ENCODE measurements at places on chromosomes 4 and X.
A peak's percentile ranks its signal among the peaks of the same experiment; 100 is the strongest.

DNA sequence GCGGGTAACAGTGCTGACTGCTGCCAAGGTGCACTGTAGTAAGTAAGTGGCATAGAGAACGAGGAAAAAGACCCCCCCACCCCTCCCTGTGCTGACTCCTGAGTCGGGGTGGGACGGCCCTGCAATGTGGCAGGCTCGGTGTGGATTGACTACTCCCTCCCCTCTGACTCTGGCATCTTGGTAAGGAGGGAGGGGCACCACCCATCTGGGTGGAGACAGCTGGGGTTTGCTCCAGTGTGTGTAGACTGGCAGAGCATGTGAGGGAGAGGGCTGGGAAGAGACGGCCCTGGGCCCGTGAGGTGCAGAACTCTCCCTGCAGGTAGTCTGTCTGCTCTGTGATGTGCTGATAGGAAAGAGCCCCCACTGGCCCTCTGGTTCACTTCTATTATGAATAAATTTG, 31.0 kb downstream of the NSG1 start:
- no peak for DNase-seq

- no peak for DNase-seq
Observed at GRCh38 chrX:95318882-95319281, 1365.8 kb upstream of the DIAPH2 start.

- DNase-seq, result no peak
Observed at GRCh38 chrX:153408871-153409351, 2.4 kb upstream of the ZFP92 start.

DNA sequence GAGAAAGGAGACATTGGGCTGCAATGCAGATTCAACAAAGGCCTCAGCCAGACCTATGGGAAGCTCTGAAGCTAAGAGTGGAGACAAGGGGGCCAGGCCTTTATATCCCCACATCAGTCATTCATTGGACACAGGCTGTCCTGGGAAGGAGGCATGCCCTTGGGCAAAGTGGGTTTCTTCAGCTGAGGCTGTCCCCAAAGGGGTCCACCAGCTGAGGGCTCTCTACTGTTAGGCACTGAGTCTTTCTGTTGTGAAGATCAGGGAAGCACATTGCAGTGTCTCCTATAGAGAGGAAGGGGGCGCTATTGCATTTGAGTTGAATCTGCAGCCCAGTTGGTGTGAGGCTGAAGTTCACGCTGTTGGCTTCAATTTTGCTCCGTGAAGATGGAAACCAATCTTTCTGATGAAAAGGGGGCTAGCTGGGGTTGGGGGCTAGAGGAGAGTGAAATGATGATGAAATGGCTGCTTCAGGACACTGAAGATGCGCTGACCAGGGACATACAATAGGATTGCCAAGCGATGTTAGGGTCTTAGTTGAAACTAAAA, 48.0 kb downstream of the SLC25A5 start:
- no peak for DNase-seq

DNA sequence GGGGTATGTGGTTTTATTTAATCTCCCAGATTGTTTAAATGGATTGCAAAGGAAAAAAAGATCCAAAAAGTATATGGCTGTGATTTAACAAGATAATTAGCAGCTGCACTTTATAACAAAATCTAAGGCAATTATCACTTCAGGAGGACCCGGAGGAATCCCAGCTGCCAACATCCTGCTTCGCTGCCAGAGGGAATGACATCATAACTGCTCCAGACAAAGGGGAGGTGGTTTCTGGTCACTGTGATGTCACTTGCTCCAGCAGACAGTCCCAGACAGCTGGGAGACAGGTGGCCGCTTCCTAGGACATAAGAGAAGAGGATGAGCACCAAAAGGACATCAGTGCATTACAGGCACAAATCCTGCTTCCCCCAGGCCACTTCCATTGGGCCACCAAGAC, 371.0 kb downstream of the BCOR start:
- DNase-seq, result peak; percentile 63

GRCh38 chrX:51876441-51876840, 17.0 kb upstream of the MAGED1 start:
- DNase-seq, result no peak

DNA sequence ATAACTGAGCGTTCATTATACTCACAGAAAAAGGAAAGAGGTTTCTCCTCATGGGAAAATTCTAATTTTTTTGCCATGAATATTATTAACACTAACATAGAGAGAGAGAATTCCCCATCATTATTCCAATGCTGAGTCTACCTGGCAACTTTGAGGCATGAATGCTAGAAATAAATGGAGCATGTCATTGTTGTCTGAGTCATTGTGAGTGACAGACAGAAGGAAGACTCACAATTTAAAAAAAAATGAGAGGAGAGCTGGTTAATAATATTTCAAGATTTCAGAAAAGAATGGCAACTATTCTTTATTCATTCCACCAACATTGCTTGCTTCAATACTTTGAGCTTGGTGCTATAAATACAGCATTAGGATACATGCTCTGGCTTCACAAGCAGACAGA, 170.4 kb upstream of the HS3ST1 start:
- DNase-seq, result no peak

- DNase-seq, result peak; percentile 75
Observed at GRCh38 chr4:8315435-8316250, 46.1 kb downstream of the HTRA3 start.

DNA sequence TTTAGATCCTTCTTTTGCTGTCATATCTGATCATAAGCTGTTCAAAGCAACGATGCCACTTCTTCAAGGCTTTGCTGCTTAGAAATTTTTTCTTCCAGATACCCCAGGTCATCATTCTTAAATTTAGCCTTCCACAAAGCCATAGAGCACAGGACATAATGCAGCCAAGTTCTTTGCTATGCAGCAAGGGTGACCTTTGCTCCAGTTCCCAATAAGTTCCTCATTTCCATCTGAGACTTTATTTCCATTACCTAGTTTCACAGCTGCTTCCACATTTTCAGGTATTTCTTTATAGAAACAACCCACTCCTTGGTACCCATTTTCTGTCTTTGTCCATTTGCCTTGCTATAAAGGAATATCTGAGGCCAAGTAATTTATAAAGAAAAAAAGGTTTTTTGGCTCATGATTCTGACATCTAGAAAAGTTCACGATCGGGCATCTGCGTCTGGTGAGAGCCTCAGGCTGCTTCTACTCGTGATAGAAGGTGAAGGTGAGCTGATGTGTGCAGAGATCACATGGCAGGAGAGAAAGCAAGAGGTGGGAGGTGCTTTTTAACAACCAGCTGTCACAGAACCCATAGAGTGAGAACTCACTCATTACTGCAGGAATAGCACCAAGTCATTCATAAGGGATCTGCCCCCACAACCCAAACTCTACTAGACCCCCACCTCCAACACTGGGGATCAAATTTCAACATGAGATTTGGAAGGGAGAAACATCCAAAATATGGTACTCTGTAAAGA, 11.8 kb upstream of the TASL start:
- DNase-seq, result no peak

DNA sequence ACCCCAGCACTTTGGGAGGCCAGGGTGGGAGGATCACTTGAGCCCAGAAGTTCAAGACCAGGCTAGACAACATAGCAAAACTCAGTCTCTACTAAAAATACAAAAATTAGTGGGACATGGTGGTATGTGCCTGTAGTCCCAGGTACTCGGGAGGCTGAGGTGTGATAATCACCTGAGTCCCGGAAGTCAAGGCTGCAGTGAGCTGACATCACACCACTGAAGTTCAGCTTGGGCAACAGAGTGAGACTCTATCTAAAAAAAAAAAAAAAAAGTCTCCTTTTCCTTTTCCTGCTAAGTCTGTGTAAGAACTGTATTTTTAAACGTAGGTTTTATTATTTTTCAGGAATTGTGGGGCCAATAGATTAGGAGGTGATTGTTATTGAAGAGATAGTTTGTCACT, 356.7 kb downstream of the ARHGAP24 start:
- DNase-seq, result no peak

DNA sequence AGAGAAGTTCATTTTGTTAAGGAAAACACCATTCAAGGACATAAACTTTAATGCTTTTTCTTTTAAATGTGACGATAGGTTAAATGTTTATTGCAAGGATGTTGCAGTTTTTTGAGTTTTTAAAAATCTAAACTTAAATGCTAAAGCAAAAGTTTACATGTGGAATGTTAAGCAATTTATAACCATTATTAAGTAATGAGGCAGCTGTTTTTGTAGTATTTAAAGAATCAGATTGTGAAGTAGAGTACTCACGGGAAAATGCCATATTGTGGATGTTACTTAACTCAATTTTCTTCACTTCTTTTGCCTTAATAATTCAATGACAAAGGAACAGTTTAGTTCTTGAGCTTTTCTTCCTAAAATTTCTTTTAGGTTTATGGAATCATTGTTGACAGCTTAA, 43.5 kb downstream of the UBE2K start:
- DNase-seq, result no peak

GRCh38 chr4:6546681-6547447, 28.1 kb upstream of the MAN2B2 start:
- peak; percentile 55 for DNase-seq

- DNase-seq, result no peak
Observed at GRCh38 chr4:82053396-82053795, 320.4 kb downstream of the HNRNPD start.

GRCh38 chr4:189497516-189497915, 443.2 kb upstream of the FRG1 start:
- no peak for DNase-seq

DNA sequence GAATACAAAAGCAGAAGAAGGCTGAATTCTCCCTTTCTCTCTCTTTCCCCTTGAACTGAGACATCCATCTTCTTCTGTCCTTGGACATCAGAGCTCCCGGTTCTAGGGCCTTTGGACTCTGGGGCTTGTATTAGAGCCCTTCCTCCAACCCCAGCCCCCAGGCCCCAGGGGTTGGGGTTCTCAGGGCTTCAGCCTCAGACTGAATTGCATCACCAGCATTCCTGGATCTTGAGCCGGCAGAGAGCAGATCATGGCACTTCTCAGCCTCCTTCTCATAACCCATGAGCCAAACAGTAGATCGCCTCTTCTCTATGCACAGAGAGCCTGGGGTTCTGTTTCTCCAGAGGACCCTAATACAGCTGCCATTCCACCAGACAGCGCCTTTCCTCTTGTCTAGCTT, 25.3 kb upstream of the CLDN24 start:
- DNase-seq, result no peak

DNA sequence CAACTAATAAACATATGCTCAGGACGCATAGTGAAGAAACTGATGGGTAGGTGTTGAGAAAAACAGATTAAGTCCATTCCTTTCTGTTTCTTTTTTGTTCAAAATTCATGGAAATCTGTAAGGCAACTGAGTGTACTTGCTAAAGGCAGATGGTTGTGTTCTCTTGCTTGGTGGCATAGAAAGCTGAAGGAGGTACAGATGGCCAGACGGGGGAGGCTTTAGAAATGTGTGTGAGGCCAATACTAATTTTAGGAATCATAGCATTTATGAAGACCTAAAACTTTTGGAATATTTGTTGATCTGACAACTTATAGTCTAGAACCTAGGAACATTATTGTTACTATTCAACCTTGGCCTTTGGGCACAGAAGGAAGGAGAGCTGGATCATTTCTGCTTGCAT, 56.8 kb upstream of the EMCN start:
- no peak for DNase-seq

GRCh38 chrX:66915893-66916292, 277.0 kb upstream of the EDA2R start:
- DNase-seq, result no peak

- no peak for DNase-seq
Observed at GRCh38 chr4:126955292-126956183, 677.2 kb upstream of the INTU start.

GRCh38 chrX:24169211-24169610, 19.7 kb downstream of the ZFX start:
- no peak for DNase-seq

GRCh38 chr4:101348995-101349800, 1.9 kb upstream of the PPP3CA start:
- peak; percentile 76 for DNase-seq

- no peak for DNase-seq
Observed at GRCh38 chrX:1717373-1717772, 102.5 kb downstream of the ASMT start.

GRCh38 chr4:133148690-133149363, at the start of gene PCDH10:
Gene PCDH10, plus strand, starts transcription at chr4:133149294. Its CDS starts 847 bp downstream, at chr4:133150141.
- DNase-seq, result peak; percentile 30

GRCh38 chr4:40152637-40153036, 44.2 kb upstream of the RHOH start:
- DNase-seq, result no peak

- DNase-seq, result no peak
Observed at GRCh38 chrX:120617996-120618630, 11.7 kb downstream of the C1GALT1C1 start.

DNA sequence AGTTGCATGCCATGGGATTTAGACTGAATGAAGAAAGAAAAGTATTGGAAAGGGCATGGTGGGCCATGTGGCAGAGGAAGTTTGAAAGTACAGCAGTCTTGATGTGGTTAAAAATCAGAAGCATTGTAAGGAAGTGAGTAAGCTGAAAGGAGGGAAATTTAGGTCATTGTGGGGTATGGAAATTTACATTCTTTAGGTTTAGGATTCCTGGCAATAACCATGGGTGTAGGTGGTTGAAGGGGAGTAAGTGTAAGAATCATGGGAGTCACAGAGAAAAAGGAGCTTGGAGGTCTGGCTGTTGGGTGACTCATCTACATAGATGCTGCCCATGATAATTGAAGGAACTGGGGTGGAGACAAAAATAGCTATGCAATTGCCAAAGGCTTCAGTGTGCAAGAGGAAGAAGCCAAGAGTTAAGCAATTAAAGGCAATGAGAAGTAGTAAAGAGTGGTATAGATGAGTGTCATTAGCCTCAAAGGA, 243.8 kb upstream of the LDB2 start:
- DNase-seq, result no peak

- DNase-seq, result no peak
Observed at GRCh38 chrX:119240356-119240755, 4.3 kb downstream of the PGRMC1 start.

- no peak for DNase-seq
Observed at GRCh38 chrX:119617517-119618164, 11.4 kb upstream of the NKRF start.

DNA sequence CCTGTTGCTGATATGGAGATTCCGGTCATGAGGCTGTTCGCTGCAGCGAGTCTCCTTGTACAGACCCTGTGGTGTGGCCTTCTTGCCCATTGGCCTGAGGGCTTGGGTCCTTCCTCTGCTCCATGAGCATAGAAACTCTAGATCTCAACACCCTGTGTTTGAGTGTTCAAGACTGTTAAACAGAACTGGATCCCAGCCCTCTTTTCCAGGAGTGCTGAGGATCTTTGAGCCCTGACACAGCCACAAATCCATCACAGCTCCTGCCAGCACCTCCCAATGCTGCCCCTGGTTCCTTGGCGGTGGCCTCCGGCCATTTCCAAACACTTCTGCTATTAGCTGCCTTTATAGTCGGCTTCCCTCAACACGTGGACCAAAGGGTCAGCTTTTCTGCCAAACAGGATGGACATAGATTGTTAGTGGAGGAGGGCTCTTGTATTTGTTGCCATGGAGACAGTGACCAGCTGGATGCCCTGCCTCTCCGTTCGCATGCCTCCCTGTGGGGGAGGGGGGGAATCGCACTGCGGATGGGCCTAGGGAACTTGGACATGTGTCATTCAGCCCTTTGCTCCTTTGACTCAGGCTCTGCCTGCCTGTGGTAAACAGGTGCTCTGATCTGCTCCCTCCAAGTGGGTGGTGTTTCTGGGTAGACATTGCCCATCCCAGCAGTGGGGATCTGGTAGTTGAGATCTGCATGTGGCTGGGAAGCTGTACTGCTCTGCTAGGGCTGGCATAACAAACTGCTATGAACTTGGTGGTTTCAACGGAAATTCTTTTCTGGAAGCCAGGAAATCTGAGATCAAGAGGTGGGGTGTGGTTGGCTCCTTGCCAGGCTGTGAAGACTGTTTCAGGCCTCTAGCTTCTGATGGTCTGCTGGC, 6.9 kb upstream of the WDR1 start:
- no peak for DNase-seq
